Cerebellar nuclear complex (tissue), 1 donor: ENCODE measurements at places on chromosomes 11 and 22.

GRCh38 chr11:73962101-73962705, 11.4 kb downstream of the DNAJB13 start:
- no peak for DNase-seq

- no peak for DNase-seq
Observed at GRCh38 chr11:10561947-10562346, 6.5 kb downstream of the LYVE1 start.

DNA sequence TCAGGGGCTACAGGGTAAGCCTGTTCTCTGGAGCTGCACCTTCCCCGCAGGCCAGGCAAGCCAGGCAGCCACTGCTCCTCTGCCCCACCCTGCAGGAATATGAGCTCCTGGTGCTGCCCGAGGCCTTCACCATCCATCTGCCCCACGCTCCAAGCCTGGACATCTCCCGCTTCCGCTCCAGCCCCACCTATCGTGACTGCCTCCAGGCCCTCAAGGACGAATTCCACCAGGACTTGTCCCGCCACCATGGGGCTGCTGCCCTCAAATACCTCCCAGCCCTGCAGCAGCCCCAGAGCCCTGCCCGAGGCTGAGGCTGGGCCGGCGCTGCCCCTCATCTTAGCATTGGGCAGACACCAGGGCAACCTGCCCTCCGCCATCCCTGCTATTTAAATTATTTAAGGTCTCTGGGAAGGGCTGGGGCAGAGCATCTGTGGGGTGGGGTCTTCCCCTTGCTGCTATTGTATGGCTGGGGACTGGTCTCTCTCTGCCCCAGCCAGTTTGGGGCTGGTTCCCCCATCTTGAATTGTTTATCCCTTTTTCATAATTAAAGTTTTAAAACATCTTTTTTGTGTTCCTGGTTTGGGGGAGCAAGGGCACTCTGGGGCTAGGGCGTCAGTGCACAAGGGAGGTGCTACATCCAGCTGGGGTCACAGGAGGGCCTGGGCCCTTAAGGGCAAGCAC, 6.2 kb downstream of the LARGE2 start:
- DNase-seq = no peak

- no peak for DNase-seq
Observed at GRCh38 chr11:110366291-110366690, 63.5 kb upstream of the FDX1 start.

GRCh38 chr11:30740091-30740490, 153.9 kb upstream of the MPPED2 start:
- no peak for DNase-seq

DNA sequence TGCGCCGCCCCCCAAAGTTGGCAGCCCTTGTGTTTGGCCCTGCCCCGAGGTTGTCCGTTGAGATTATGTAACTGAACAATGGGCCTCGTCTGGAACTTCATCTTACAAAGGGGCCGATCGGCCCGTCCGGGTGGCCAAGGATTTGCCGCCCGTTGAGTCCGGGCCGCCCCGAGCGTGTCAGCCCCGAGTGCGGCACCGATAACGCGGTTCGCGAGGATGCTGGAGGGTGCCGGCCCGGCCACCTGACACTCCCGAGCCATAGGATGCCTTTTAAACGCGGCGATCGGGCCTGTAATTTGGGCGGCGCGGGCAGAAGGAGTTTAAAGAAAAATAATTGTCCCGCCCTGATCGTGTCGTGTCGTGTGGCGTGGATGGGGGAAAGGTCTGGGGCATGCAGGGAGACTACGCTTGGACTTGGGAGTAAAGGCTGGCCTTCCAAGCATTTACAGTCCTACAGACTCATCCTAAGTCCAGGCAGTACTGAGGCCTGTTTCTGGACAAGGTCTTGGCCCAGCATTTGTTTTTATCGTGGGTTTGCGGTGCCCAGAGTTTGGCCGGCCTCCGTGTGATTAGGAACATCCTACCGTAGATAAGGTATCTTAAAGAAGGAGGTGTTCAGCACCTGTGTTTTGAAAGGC, 1.3 kb downstream of the WEE1 start:
- no peak for DNase-seq

DNA sequence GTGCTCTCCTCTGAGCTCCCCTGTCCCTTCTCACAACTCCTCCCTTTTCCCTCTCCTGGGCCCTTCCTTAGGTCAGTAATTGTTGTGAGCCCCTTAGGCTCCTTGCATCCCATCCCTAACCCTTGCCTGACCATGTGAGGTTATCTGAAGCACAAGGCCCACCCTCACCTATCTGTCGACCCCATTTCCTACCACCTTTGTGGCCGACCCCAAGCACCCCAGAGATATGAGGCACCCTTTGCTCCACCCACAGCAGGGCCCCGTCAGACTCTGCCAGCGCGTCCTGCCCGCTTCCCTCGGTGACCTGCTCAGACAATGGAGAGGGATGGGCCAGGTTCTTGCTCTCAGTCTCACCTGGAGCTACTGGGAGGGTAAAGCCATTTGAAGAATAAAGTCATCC, 1.3 kb downstream of the GNG3 start:
- DNase-seq = peak; percentile 24

DNA sequence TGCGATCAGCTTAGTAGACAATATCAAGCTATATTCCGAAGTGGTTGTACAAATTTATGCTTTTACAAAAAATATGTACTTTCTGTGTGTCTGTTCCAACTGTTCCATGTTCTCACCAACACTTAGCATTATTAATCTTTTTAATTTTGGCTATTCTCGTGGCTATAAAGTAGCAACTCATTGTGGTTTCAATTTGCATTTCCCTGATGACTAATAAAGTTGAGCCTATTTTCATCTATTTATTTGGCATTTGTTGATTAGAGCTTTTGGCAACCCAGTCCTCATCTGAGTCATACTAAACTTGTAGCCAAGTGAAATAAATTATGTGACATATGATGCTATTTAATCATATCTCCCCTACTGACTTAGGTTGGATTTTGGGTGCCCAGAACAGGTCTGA, 115.9 kb downstream of the FBXO7 start:
- no peak for DNase-seq

- DNase-seq = no peak
Observed at GRCh38 chr22:31501738-31502137, 5.4 kb downstream of the SFI1 start.

DNA sequence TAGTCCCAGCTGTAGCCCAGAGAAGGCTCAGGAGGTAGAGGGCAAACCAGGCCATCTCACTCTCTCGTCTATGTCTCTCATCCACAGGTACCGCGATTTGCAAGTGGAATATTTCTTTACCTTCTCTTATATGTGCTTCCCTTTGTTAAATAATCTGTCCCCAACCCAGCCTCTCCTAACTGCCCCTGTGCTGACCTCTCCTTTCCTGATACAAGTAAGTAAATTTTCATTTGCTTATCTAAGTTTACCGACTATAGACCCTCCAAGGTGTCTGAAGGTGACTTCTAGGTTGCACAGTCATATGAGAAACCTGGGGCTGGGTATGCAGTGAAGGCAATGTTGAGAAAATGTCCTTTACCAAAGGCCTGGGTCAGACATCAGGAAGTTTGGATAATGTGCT, at the start of gene CBLIF:
Gene CBLIF, minus strand, starts transcription at position 101 of the 400 bp plus-strand sequence. Its CDS starts 46 bp downstream, at position 55.
- no peak for DNase-seq

DNA sequence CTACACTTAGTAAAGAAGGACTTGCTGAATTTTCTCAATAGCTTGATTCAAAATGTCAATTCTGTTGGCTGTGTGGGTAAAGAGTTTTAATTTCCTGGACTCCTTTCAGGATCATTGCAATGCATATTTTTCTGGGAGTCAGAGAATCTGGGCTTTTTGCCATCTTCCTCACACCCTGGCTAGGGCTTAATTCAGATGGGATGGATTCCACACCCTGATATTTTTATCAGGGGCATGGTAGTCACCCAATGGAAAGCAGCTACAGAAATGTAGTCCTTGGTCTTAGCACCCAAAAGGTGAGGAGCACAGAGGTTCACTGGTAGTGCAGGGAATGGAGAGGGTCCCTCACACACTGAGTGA, 79.3 kb downstream of the SGSM3 start:
- DNase-seq = peak; percentile 14

GRCh38 chr22:19943082-19944026, 1.7 kb upstream of the TXNRD2 start:
- peak; percentile 83 for DNase-seq

GRCh38 chr22:36381513-36382128, 6.1 kb downstream of the MYH9 start:
- no peak for DNase-seq

DNA sequence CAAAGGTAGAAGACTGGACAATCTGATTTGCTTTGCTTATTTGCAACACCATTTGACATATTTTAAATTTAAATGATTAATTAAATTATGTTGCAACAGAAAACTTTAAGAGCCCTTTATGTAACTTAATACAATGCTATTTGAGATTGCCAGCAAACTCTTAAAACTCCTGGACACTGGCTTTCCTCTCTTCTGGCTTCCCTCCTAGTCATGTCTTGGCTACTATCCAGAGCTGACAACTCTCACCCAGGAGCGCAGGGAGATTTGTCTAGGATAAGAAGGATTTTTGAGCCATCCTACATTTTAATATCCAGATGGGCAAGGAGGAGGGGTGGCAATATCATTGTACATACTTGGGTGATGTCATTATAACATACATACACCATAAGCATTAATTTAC, 134.3 kb downstream of the ELP4 start:
- DNase-seq = no peak

DNA sequence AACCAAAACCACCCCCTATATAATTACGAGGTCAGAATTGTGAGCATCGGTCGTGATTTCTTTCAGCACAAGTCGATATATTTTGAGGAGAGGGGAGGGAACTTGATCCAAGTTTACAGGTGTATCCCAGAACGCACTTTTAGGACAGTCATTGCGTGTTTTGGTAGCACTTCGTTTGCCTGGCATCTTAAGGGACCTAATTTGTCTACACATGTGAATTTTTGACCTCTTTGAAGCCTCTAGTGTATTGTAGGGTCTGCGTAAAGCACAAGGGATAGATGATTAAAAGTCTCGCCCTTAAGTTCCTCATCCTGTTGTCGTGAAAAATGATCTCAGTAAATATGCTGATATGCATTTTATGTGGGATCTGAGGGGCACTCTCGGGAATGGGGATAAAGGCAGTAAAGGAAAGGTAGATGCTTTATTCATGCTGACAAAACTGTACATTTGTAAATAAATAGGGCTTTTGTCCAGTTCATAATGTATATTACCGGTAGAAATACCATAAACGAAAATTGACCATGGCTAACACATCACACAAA, 632 bp upstream of the CCDC34 start:
- DNase-seq = no peak

DNA sequence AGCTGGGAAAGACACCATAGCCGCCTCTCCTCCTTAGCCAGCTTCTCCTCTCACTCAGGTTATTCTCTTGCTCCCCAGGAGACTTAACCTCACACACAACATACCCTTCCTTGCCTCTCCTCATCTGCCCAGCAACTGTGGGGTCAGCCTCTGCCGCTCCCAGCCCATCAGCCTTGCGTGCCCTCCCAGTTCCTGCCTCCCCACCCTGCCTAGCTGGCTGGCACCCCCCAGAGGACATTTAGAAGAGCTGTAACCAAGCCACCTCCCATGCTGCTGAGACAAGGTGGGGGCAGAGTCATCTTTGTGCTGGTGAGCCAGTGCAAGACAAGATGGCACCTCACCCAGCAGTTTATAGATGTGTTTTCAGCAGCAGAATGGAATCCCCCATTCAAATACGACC, 38.2 kb downstream of the TOM1 start:
- no peak for DNase-seq

DNA sequence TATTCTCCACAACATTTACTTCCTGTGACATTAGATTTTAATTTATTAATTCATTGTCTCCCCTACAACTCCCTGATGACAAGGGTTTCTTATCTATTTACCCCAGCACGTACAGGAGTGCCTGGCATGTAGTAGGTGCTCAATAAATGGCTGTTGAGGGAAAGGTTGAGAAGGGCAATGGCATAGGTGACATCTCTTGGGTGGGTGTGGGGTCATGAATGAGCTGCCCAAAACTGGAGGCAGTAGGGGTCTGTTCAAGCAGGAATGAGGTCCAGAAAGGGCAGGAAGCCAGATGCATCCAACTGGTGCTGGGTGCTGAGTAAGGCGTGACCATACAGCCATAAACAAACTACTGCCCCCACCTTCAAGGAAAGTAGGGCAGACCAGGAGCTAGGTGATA, 2.8 kb downstream of the VWCE start:
- DNase-seq = no peak

- no peak for DNase-seq
Observed at GRCh38 chr11:19597206-19597605, 115.4 kb upstream of the NAV2 start.

GRCh38 chr11:106745941-106746340, 272.3 kb downstream of the GUCY1A2 start:
- DNase-seq = no peak

GRCh38 chr11:40508303-40508702, 951.1 kb downstream of the LRRC4C start:
- no peak for DNase-seq
